Activated CD8-positive, alpha-beta T cell treated with anti-CD3 and anti-CD28 coated beads, Interleukin-2, amount 10 ng/mL, durations not matched to agents 7 days and 5 days (primary cell): ENCODE measurements at places on chromosomes 6 and 20.
A peak's percentile ranks its signal among the peaks of the same experiment; 100 is the strongest.

- no peak overlapping the region for H3K4me3 ChIP-seq
- peaks cover 77% of the 10 kb centered on the region for H3K4me1 ChIP-seq
Measured at GRCh38 chr6:90105506-90106170, 191.0 kb downstream of the BACH2 start.

GRCh38 chr6:105443941-105444340 is 41.1 kb upstream of the PREP start:
- no peak for DNase-seq
- peaks cover 5% of the 10 kb centered on the region for H3K27me3 ChIP-seq
- H3K4me3 ChIP-seq: no peak overlapping the region
- no peaks in the 10 kb centered on the region for H3K4me1 ChIP-seq

DNA sequence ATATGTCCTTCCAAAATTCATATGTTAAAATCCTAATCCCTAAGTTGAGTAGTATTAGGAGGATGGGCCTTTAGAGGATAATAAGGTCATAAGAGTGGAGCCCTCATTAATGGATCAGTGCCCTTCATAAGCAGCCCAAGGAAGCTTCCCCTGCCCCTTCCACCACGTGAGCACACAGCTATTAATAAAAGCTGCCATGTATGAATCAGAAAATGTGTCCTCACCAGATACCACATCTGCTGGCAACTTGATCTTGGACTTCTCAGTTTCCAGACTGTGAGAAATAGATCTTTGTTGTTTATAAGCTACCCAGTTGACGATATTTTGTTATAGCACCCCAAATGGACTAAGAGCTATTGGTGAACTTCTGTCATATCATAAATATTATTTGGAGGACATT is 207.7 kb upstream of the HDDC2 start:
- H3K27me3 ChIP-seq: peaks cover 6% of the 10 kb centered on the region
- no peak overlapping the region for H3K27ac ChIP-seq
- H3K4me1 ChIP-seq: no peaks in the 10 kb centered on the region
- DNase-seq: no peak
- H3K4me3 ChIP-seq: no peak overlapping the region

DNA sequence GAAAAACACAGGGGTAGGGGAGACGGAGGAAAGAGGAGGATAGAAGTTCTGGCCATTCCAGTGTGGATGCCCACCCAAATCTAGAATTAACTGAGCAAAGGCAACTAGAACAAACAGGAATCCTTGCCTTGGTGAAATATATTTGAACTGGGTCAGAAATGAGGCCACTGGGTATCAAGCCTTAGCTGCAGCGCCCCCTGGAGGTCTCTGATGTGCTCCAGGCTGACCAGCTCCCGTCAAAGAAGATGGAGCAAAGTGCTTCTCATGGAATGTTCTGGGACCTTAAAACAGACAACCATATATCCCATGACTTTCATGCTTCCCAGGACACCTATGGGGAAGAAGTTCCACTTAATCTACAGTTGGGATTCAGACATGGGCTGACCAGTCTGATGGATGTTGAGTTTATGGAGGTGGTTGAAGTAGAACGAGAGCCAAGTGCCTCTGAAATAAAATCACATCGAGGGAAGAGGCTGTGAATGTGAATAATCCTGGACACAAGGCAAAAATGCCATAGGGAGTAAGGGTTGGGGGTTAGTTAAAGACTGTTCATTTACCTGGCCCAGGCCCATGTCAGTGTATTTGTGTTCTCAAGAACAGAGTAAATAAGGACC is 50.4 kb downstream of the HLA-DPB1 start:
- DNase-seq: peak; percentile 78
- H3K36me3 ChIP-seq: peaks cover 2% of the 10 kb centered on the region
- peaks cover 30% of the 10 kb centered on the region for H3K27me3 ChIP-seq
- H3K4me1 ChIP-seq: peaks cover 5% of the 10 kb centered on the region
- H3K4me3 ChIP-seq: no peak overlapping the region
- no peak overlapping the region for H3K27ac ChIP-seq
